ENCODE measurements at places on chromosomes 7 and 10.
A peak's percentile ranks its signal among the peaks of the same experiment; 100 is the strongest.

GRCh38 chr10:89091496-89091895 is 100.9 kb downstream of the FAS start:
- no peak for DNase-seq

- no peak for DNase-seq
Observed at GRCh38 chr10:58797356-58797755, 284.7 kb downstream of the BICC1 start.

- DNase-seq = peak; percentile 72
Observed at GRCh38 chr7:70598976-70599375, 533.0 kb upstream of the GALNT17 start.

DNA sequence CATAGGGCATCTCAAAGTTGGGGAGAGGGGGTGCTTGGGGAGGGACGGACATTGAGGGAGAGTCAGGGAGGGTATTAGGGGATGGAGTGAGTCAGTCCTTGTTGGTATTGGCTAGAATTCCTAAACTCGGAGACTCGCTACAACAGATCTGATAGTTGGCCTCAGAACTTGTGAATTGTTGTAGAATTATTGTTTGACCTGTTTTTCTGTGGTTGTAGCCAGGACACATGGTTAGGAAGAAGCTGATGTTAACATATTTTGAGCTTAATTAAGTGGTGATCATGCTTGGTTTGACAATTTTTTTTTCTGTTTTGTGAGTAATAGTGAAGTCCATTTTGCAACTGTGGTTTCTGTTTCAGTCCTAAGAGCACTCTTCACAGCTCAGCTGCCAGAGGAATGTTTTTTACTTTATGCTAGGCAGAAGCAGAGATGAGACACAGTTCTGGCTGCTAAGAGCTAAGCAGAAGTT is 1190.3 kb upstream of the C7orf33 start:
- DNase-seq = no peak

DNA sequence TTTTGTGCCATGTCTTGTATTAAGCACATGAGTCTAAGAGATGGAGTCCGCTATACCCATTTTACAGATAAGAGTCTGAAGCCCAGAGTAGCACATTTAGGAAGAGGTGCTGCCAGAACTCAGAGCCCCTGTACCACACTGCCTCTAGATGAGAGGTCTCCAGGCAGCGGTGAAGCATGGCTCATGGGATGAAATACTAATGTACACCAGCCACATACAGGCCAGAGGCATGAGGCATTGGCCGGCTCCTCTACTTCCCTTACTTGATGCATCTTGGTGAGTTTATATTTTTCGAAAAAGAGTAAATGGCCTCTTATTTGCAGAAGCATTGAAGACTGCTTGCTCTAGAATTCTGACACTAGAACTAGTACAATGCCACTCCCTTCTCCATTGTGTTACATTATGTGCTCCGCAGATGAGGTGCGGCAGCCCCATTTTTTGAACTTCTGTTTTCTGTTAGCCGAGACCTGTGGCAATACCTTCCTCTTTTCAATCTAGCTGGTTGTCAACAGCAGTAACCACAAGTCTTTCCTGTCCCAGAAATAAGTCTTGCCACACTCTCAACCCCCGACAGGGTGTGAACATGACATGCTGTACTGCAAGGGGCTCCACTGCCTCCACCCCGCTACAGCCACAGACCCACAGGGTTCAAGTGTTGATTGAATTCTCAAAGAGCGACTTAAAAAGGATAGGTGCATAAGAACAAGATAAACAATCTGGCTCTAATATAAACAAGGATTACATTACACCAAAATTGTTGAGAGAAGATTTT is 145.3 kb downstream of the CELF2 start:
- no peak for DNase-seq

- DNase-seq = no peak
Observed at GRCh38 chr10:23918090-23918723, 290.7 kb upstream of the KIAA1217 start.

DNA sequence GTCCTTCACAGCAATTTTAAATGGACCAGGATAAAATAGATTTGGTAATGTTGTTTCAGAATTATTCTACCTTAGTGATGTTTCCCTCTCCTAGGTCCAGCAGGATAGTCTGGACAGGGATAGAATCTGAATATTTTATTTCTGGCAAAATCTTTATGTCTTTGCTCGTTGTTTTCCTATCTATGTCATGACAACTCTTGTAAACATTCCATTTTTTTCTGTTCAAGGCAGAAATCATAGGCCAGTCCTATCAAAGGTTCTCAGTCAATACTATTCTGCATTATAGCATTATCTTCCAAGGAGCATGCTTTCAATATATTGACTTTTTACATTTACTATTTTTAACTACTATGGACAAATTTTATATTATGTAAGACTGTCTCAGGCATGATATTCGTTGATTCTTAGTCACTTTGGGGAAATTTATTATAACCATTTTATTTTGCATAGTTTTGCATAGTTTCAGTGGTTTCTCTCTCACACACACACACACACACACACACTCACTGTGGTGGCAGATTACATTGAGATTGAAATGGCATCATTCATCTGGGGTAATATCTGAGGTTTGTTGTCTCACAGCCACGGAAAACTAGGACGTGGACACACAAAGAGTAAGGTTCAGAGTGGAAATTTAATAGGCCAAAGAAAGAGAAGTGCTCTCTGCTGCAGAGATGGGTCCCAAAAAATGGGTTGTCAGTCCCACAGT is 17.2 kb downstream of the TAS2R60 start:
- DNase-seq = no peak

- DNase-seq = no peak
Observed at GRCh38 chr7:110058401-110058800, 1032.5 kb upstream of the LRRN3 start.

DNA sequence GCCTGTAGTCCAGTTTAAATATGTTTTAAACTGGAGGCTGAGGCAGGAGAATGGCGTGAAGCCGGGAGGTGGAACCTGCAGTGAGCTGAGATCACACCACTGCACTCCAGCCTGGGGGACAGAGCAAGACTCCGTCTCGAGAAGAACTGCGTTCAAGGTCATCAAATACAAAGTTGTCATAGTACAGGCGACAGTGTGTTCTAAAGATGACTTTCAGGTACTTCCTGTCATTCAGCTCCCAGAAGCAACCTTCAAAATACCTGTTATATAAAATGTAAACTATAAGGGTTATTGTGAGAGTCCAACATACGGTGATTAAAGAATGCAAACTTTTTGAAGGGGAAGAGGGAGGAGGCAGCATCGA is 8.7 kb downstream of the MPP7 start:
- no peak for DNase-seq

DNA sequence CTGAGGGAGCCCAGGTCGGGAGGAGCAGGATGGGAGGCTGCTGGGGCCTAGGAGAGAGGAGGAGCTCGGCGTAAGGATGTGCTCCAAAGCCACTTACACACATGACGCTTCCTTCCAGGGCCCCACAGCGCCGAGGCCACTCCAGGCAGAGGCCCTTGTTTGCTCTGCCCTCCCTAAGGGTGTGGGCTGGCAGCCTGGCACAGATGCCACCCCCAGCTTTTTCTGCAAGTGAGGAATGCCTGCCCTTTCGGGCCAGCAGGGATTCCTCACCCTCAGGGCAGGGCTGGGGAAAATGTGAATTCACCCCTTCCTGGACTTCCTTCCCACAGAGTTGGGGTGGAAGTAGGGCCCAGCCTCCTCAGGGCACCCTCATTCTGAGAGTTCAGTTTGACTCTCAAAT is 5.6 kb upstream of the AQP1 start:
- no peak for DNase-seq

DNA sequence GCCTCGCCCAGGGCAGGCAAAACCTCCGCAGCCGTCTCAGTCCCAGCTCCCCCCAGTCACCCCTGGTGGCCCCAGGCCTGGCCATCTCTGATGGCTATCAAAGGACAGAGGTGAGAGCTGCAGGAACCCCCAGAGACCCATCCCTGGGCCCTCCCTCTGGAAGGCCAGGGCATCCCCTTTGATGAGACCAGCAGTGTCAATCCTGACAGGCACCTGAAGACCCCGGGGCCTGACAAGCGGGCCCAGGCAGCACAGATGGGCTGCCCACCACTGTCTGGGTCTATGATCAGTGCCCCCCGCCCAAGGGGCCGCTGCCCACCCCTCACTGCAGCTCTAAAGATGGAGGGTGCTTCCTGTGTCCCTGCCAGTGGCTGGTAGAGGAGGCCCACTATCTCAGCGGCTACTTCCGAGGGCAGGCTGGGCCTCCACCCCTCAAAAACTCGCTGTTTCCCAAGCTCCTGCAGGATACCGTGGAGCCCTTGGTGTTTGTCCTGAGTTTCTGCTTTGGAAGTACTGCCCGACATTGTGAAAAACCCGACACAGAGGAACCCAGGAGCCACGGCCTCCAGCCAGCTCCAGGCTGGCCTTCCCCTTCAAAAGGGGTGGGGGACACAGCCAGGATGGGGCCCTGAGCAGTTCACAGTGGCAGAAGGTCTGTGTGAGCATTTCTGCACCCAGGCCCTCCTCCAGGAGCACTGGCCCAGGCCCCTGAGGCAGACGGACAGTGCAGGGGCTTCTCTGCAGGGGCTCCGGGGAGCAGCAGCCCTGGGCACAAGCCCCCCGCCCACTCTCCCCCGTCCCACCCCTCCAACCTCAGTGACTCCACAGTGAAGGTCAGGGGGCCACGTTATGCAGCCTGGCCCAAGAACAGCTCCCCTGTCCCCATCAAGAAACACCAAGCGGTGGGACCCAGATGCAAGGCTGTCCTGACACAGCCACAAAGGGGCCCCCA is 99.2 kb downstream of the PDGFA start:
- DNase-seq = no peak

DNA sequence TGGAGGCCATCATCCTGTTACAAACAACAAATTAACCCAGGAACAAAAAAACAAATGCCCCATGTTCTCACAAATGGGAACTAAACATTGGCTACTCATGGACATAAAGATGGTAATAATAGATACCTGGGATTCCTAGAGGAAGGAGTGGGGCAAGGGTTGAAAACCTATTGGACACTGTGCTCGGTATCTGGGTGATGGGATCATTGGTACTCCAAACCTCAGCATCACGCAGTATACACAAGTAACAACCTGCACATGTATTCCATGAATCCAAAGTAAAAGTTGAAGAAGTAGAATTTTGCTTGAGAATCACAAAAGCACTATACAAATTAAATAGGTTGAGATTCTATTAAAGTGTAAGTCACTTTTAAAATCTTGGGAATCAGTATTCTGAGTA is 16.7 kb downstream of the GHITM start:
- no peak for DNase-seq

- DNase-seq = no peak
Observed at GRCh38 chr7:92325173-92325572, 79.4 kb downstream of the ANKIB1 start.

DNA sequence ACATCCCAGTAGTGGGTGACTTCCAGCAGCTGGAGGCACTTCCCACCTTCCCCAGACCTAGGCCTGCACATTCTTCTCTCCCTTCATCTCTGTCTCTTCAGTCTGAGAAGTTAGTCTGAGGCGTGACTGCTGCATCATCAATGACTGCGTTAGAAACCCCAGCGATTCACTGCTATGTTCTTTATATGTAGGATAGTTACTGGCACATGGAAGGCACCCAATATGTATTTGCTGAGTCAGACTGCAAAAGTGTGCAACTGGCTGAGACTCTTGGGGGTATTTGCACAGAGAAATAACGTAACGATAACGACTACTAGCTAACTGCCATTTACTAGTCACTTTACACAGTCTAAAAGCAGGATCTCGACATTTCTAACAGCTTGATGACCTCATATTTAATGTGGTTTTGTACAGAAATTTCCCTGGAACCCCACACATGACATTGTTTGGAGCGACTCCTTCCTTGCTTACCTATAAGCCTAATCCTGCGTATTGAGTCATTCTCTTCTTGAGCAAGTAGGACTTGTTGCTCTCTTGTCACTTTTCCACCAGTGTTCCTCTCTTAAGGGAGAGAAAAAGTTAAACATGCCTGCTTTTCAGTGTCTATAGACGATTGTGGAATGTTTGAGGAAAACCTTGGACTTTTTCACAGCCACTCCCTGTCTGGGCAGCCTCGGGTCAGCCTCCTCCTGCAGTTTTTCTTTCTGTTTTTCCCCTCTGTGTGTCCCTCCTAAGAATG is 45.5 kb downstream of the THNSL1 start:
- DNase-seq = no peak

DNA sequence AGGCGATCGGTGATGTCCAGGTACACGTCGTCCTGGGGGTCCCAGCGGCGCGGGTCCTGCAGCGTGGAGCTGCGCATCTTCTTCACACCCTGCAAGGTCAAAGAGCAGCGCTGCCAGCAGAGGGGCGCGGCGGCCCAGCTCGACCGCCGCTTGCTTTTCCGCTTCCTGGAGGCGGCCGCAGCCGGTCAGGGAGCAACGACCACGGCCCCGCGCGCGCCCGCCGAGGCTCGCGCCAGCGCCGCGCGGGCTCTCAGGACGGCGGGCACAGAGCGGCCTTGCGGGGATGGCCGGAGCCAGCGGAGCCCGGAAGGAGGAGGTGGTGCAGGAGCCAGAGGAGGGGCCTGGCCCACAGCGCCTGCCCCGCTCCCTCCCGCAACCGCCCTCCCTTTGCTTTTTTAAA is 76.4 kb upstream of the CDC14C start:
- DNase-seq = no peak

DNA sequence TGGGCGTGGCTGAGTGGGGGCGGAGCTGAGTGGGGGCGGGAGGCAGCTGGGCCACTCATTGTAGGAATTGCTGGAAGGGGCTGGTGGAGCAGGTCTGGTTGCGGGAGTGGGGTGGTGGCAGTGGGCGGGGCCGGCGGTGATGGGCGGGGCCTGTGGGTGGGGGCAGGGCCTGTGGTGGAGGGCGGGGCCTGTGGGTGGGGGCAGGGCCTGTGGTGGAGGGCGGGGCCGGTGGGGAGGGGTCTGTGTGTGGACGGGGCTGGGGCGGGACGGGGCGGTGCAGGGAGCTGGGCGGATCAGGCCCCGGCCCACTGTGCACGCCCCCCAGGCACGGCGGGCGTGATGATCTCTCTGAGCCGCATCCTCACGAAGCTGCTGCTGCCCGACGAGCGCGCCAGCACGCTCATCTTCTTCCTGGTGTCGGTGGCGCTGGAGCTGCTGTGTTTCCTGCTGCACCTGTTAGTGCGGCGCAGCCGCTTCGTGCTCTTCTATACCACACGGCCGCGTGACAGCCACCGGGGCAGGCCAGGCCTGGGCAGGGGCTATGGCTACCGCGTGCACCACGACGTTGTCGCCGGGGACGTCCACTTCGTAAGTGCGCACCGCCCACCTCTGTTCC is 14.0 kb downstream of the SLC29A4 start:
- DNase-seq = no peak

Data from NCI-H2107 (cell line).